ENCODE measurements at places on chromosomes 11 and 22.

DNA sequence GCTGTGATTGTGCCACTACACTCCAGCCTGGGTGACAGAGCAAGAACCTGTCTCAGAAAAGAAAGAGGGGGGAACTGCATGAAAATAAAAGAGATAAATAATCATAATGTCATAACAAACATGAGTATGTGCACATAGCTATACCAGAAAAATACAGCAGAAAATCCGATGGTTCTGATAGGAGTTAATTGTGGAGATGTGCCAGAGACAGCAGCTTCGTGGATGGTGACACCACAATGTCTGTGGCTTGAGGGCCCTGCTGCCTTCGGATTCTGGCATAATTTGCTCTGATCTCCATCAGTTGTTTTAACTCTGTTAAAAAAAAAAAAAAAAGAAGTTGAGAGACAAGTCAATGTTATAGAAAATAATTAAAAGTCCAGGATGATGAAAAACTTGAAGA, 292.2 kb upstream of the MPPED2 start:
- DNase-seq: no peak

DNA sequence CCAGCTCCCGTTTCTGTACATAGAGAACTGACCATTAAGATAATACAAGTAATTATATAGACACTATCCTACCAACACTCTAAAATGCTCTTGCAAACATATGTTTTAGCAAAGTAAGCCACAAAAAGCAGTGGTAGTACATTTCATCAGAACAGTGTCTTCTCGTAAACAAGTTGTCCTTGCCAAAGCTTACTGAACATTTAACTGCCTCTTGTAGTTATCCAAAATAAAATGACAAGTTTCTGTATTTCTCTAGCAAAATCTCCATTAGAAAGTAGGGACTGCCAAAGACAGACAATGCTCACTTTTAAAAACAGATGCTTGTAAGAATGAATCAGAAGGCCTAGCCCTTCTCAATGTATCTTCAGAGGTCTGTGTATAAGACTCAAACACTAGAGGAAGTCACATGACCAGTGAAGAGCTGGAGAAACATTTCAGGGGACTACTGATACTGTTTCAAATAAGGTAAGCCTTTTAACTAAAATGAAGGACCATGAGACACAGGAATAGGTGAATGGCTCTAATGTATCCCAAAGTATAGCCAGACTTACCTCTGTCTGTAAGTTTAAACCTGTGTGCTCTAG, 7.8 kb upstream of the ZC3H12C start:
- DNase-seq: no peak

GRCh38 chr11:132595246-132595645, 937.1 kb downstream of the OPCML start:
- DNase-seq: no peak

DNA sequence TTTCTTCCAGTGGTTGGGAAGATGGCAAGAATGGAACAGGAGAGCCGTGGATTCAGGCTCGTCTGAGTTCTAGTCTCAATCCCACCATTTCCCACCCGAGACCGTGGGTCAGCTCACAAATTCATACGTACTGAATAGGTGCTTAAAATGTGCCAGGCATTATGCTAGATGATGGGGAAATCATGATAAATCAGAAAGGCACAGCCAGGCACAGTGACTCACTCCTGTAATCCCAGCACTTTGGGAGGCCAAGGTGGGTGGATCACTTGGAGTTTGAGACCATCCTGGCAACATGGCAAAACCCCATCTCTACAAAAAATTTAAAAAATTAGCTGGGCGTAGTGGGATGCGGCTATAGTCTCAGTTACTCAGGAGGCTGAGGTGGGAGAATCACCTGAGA, 7.1 kb downstream of the TRIOBP start:
- DNase-seq: no peak

- DNase-seq: no peak
These were observed 578.0 kb downstream of the INSC start for GRCh38 chr11:15692739-15693138.

GRCh38 chr22:28034760-28035401, 115.8 kb upstream of the PITPNB start:
- DNase-seq: peak; percentile 9

- DNase-seq: no peak
These were observed 46.9 kb downstream of the ARHGAP8 start for GRCh38 chr22:44799077-44799945.

DNA sequence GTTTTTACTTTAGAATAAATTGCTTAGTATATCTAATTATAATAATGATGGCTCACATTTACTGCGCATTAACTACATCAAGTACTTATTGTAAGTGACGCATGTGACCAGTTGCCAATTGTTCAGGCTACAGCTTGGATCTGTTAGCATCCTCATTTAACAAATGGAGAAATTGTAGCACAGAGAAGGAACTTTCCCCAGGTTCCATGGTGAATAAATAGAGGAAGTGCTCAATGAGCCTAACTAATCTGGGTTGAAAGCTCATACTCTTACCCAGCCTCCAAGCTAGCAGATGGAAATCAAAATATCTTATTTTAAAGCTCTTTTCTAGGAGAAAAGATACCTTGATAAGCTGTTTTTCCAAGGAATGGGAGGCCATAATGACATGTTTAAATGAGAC, 19.8 kb downstream of the MMP27 start:
- no peak for DNase-seq

DNA sequence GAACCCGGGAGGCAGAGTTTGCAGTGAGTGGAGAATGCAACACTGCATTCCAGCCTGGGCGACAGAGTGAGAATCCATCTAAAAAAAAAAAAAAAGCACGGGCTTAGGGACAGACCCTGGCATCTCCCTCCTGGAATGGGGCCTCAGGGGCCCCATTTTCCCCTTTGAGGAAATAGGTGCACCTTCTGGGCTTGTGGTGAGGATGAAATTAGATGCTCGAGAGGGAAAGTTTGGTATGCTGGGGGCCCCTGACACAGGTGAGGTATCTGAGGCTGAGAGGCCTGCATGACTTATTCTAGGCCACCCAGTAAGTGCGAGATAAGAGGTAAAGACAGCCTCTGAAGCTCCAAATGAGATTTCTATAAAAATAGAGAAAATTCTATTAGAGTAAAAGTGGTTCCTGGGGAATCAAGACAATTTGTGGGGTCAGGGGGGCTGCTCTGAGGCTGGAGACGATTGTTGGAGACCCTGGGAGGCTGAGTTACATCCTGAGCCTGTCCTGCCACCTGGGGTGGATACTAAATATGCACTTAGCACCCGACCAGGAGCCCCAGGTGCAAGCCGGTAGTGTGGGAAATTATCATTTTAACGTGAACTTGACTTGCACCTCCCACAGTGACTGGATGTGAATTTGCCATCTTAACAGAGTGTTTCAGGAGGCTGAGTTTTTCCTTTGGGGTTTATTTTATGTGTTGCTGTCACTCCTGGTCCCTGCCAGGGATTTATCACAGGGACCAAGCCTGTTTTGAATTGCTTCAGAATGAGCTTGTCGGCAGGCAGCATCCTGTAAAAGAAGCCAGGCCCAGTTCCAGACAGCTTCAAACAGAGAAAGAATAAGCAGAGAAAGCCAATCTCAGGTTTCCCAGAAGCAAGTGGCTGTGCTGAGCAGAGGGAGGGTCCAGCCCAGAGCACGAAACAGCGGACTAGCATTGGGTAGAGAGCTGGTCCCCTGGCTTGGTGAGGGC, 48.4 kb upstream of the TSKU start:
- no peak for DNase-seq

DNA sequence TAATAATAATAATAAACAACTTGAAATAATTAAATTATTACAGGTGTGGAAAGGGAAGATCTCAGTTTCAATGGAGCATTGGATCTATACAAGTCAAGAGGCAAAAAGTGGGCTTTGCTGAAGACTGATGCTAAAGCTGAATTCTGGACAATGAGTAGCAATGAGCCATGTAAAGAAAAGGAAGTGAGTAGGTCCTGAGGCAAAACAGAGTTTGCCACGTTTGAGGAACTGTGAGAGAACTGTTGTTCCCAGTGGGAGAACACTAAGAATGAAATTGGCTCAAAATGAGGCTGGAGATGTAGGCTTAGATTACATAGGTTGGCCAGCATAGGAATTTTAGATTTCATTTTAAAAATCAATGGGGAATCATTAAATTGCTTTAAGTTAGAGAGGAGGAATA, 33.9 kb upstream of the TEAD1 start:
- no peak for DNase-seq

GRCh38 chr11:34425360-34425759, 13.4 kb upstream of the CAT start:
- no peak for DNase-seq

DNA sequence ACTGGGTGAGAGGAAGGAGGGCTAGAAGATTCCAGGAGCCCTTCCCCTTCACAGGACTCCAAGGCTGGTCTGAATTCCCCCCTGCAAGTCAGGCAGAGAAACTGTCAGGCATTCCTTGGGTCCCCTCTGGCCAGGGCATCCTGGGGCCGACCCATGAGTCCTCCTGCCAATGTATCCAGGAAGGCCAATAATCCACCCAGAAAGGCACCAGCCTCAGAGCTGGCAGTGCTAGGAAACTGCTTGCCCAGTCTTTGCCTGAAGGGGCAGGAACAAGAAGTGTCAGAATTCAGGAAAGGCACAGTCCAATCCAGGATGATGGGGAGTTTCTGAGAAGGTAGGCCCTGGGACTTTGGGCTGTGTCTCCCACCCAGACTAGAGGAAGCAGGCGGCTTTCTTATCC, 41.0 kb downstream of the BUD13 start:
- no peak for DNase-seq

DNA sequence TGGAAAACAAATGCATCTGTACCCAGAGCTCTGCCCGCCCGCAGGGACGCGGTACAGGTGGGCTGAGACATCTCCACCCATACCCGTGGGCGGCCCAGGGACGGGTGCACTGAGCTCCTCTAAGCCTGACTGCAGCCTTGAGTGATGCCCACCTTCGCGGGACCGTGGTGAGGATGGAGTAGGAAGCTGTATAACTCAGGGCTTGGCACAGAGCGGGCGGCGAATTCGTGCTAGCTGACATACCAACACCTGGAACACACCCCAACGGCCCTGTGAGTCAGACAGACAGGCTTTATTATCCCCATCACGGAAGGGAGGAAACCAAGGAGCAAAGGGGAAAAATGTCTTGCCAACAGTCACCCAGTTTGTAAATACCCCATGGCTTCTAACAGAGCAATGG, 61.9 kb downstream of the SMCO4 start:
- DNase-seq: no peak

GRCh38 chr11:23315286-23315685, 455.0 kb upstream of the CCDC179 start:
- no peak for DNase-seq

DNA sequence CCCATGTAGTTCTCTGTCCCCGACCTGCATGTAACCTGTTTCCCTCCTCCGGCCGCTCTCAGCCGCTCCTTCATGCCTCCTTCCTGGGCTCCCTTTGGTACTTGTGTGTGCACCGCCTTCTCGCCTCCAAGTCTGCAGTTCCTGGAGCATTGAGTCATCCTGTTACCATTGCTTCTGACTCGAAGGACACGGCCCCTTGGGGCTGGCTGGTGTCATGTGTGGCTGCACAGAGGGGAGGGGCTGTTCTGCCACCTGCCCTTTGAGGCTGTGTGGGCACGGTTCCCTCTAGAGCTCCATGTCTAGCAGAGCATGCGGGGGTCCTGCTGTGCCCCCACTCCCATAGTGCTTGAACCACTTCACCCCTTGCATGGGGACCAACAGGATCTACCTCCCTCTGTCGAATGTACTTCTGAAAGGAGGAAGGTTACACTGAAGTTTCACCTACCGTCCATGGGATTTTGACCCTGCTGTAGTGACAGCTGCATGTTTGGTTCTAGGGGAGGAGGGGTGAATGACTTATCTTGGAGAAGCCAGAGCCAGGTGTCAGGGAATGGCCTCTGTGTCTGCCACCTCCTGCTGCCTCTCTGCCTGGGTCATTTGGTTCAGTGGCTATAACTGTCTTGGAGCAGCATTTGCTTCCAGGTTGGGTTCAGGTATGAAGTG, 39.6 kb downstream of the BCR start:
- DNase-seq: peak; percentile 17

- no peak for DNase-seq
These were observed 79.5 kb downstream of the PDE2A start for GRCh38 chr11:72594493-72595291.

DNA sequence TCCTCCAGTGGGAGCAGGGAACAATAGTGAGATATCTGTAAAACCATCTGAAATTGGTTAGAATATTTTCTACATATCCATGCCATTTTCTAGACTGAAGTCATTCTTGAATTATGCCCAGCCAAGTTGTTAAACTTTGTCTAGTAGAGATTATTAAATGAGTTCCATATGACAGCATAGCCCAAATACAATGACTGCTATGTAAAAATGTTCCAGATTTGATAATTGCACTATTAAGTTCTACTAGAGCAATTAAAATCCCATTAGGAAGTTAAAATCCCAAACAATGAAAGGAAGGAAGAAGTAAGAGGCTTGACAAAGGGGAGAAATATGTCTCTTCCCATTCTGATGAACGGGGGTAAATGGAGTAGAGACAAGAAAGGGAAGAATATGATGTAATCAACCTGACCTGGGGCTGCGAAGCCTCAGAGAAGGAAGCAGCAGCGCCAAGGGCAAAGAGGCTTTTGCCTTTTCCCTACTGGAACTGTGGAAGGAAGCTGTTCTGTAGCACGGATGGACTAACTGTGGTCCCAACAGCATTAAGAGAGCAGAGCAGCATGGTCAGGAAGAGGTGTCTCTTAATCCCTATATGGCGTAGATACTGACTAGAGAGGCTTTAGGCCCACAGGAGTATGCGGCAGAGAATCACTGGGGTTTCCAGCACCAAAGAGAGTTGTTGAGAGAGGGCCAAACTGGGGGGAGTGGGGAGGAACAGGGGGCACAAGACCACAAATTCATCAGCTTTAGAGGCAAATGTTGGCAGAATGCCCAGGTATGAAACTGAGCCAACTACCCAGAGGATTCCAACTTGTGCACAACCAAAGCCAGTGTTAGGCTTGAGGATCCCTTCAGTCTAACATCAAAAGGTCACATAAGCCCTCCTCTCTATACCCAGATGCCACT, 26.7 kb downstream of the RRP8 start:
- no peak for DNase-seq

DNA sequence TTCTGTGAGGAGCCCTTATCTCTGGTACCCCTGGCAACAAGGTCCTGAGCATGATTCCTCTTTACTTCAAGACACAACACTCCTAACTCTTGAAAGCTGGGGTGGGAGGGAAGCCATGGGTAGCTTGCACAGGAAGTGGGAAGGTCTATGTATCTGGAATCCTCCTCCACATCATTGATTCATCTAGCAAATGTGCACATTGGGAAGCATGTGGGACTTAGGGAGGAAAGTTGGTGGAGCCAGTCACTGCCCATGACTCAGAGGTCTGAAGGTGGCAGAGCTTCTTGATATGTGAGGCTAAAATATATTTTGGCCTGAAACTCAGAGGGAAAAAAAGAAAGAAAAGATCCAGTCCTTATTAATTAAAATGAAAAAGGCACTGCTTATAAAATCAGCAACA, 1000.9 kb downstream of the DLG2 start:
- DNase-seq: no peak

- DNase-seq: no peak
These were observed 62.4 kb downstream of the CRYBB2 start for GRCh38 chr22:25281675-25282345.

DNA sequence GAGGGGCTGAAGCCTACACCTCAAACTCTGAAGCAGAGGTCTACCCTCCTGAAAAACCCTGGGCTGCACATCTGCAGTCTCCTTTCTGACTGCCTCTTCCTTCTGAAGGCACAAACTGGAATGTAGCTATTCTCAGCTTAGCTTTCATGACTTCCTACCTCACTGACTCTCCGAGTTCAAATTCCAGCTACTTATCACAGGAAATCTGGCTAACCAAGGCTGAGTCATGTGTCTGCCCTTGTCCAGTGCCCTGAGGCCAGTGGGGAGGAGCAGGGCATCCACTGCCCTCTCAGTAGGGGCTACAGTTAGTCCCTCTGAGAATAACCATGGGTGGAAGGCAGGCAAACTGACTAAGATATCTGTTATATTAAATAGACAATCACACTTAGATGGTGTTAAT, 29.2 kb downstream of the PDGFD start:
- DNase-seq: no peak

Data from activated T-cell treated with anti-CD3 and anti-CD28 coated beads for 1 hour (primary cell).